Activated CD8-positive, alpha-beta memory T cell treated with anti-CD3 and anti-CD28 coated beads, Interleukin-2, amount 10 ng/mL, durations not matched to agents 7 days and 5 days (primary cell): ENCODE measurements at places on chromosomes 2 and 18.

DNA sequence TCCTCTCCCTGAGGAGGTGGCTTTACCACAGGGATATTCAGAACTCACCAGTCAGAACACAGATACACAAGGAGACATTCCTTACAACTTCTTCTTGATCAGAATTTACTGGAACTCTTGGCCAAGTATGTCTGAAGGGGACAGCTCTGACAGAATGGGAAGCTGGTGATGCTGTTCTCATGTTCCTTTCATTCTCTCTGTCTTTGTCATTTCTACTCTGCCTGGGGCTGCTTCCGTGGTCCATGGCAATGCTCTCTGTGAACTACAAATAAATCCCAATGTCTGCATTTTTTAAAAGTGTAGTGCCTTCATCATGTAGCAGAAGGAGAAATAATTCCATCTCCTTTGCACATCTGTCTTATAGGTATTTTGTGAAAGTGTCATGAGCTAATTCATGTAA is 730.3 kb downstream of the CNTNAP5 start:
- no peak for DNase-seq

DNA sequence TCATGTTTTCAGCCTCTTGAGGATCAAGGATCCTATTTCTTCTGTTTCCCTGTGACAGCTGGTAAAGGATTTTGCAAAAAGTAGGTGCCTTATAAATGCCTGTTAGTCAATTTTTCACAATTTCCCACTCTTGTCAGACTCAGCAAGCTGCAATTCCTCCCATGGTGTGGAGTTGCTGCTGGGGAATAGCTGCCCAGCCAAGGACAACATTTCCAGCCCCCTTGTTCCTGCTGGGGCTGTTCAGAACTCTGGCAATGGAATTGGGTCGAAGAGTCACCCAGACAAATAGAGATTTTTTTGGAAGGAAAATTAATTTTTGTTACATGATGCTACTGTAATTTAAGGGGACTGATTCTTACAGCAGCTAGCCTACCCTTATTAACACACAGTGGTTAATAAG is 43.7 kb downstream of the FSHR start:
- no peak for DNase-seq

DNA sequence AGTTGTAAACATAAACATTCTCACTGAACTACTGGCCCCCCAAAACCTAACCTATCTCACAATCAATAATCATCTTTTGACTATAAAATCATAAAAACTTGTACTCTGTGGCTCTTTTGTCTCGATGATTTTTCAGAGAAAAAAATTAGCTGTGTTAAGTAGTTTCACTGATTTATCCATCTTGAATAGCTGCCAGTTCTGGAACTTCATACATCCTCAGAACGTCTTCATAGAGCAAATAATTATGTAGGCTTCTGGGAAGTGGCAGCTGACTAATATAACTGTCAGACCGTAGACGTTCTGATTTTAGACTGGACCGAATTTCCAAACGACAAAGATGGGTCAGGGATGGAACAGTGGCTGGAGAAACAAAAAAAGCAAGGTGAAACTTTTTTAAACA is 97.3 kb upstream of the CHAC2 start:
- DNase-seq, result no peak

GRCh38 chr2:30566631-30567030 is 119.6 kb downstream of the LCLAT1 start:
- DNase-seq, result no peak

DNA sequence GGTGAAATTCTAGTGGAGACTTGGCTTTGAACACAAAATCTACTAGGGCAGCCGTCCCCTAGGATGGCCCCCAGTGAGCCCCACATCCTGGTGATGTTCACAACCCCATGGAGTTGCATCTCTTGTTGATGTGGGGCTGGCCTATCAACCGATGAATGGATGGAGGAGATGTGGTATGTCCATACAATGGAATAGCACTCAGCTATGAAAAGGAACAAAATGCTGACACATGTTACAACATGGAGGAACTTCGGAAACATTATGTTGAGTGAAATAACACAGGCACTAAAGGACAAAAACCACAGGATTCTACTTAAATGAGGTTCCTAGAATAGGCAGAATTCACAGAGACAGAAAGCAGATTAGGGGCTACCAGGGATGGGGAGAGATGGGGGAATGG is 80.1 kb upstream of the ASAP2 start:
- DNase-seq, result no peak

GRCh38 chr18:59502274-59503175 is 143.5 kb upstream of the LMAN1 start:
- DNase-seq, result no peak

- no peak for DNase-seq
Measured at GRCh38 chr2:41871080-41871479, 176.7 kb upstream of the PKDCC start.
